ENCODE measurements at places on chromosomes 1 and 21. TPM values are rescaled to one million over a fixed set of nuclear protein-coding genes. Genes with fewer than 3 reads are reported as not detected.

DNA sequence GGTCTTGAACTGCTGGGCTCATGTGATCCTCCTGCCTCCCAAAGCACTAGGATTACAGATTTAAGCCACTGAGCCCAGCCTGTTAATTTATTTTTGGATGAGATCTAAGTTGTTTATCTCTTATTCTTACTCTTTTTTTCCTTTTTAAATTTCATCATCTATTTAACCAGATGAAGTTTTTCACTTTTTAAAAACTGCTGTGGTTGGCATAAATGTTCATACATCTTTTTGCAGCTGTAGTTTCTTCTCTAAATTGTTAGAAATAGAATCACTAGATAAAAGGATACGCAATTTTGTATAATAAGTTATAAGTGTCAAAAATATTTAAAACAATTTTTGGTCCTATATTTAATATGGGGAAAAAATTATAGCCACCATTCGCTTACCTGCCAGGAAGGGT lies 80.3 kb upstream of the GPR88 start:
- H3K27me3 ChIP-seq = no peaks in the 10 kb centered on the region
- H3K36me3 ChIP-seq = no peaks in the 10 kb centered on the region
- peaks cover 4% of the 10 kb centered on the region for H3K4me1 ChIP-seq
- no peak overlapping the region for H3K27ac ChIP-seq
- DNase-seq = no peak

DNA sequence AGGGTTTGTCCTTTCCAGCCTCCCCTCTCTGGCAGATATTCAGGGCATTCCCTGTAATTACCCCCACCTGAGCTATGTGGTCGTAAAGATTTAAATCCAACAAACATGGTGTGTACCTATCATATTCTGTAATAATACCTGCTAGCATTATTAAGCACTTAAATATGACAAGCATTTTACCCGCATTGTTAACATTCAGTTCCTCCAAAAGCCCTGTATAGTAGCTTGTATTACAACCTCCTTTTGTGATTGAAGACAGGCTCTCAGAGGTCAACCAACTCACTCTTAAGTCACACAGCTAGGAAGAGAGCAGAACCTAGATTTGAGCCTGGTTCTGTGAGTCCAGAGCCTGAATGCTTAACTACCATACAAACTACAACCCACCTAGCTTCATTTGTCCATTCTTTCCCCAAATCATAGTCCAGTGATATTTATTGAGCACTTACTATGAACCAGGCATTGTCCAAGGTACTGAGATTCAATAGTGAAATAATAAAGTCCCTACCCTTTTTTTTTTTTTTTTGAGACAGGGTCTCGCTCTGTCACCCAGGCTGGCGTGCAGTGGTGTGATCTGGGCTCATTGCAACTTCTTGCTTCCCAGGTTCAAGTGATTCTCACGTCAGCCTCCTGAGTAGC lies 13.8 kb upstream of the KDM4A start:
- no peaks in the 10 kb centered on the region for H3K4me1 ChIP-seq
- no peak for DNase-seq
- H3K27ac ChIP-seq = no peak overlapping the region

- H3K4me3 ChIP-seq = no peak overlapping the region
- no peaks in the 10 kb centered on the region for H3K36me3 ChIP-seq
- no peak overlapping the region for H3K27ac ChIP-seq
- no peak for DNase-seq
Measured at GRCh38 chr1:14435368-14436023, 163.0 kb upstream of the KAZN start.

GRCh38 chr1:55750628-55750995 lies 535.4 kb upstream of the USP24 start:
- DNase-seq = no peak
- no peaks in the 10 kb centered on the region for H3K36me3 ChIP-seq
- H3K4me1 ChIP-seq = no peaks in the 10 kb centered on the region
- H3K27ac ChIP-seq = no peak overlapping the region

- DNase-seq = no peak
- no peaks in the 10 kb centered on the region for H3K36me3 ChIP-seq
- no peak overlapping the region for H3K4me3 ChIP-seq
- no peaks in the 10 kb centered on the region for H3K27me3 ChIP-seq
- H3K4me1 ChIP-seq = no peaks in the 10 kb centered on the region
- H3K27ac ChIP-seq = no peak overlapping the region
Measured at GRCh38 chr1:91836331-91837040, 49.5 kb downstream of the TGFBR3 start.

DNA sequence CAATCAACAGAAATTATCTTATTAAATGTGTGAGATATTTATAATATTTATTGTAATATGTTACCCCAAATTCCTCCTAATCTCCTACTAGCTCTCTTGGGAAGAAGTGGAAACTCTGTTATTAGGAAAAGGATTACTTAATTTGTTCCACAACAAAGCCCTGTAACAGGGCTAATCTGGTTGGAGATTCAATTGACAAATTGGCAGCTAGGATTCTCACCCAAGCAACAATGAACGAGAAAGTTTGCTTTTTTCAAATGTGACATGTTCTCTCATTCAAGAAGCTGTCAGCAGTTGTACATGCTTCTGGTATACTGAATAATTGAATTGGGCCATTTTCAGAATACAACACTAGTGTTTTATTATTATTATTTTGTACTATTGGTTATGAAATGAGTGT lies 367.9 kb upstream of the ADGRL4 start:
- H3K4me3 ChIP-seq = no peak overlapping the region
- no peak for DNase-seq
- H3K27ac ChIP-seq = no peak overlapping the region

DNA sequence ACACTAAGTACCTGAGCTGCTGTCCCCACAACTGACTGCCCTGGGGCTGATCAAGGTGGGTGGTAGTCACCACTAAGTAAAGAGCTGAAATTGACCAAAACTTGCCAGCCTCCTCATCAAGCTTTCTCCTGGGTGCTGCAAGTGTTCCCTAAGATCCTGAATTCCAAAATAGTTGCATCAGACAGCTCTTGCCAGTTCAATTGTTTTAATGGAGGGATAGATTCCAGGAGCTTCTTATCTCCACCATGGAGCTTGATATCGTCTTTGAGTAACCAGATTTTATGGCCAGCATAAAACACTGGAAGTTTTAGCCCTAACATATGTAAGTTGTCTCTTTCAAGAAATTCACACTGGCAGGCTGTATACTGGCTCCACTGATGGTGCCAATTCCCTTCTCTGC lies 90.3 kb downstream of the NID1 start:
- H3K36me3 ChIP-seq = peaks cover 21% of the 10 kb centered on the region
- peaks cover 22% of the 10 kb centered on the region for H3K4me1 ChIP-seq
- H3K4me3 ChIP-seq = no peak overlapping the region
- H3K27ac ChIP-seq = no peak overlapping the region

DNA sequence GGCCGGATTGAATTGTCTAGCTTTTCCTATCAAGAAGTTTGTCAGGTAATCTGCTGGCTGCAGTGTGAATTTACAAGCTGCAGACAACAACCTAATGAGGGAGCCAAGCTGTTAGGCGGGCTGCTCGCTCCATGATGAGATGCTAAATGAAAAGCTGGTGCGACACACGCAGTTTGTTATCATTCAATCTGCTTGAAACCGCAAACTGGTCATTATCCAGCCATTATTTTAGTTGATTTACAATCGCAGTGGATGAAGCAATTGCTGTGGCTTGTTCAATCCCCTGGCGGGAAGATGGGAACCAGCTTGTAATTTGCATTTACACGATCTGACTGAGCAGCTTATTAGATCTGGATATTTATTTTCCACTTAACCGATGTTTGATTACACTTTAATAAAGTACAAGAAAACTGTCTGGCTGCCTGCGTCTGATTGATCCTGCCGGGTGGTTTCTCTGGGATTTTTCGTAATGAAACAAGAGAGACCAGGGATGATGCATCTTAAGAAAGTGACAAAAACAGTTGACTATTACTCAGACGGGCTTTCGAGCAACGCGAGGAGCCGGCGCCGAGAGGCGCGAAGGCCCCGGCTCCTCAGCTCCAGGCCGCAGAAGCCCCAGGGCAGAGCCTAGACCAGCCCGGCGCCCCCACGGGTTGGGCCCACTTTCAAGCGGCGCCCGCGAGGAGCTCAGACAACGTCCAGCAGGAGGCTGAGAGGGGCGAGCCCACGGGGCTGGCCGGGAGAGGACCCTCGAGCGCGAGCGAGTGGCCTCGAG lies 118.0 kb upstream of the BARHL2 start:
- H3K4me3 ChIP-seq = no peak overlapping the region
- DNase-seq = no peak
- H3K4me1 ChIP-seq = no peaks in the 10 kb centered on the region
- no peak overlapping the region for H3K27ac ChIP-seq
- H3K36me3 ChIP-seq = no peaks in the 10 kb centered on the region

DNA sequence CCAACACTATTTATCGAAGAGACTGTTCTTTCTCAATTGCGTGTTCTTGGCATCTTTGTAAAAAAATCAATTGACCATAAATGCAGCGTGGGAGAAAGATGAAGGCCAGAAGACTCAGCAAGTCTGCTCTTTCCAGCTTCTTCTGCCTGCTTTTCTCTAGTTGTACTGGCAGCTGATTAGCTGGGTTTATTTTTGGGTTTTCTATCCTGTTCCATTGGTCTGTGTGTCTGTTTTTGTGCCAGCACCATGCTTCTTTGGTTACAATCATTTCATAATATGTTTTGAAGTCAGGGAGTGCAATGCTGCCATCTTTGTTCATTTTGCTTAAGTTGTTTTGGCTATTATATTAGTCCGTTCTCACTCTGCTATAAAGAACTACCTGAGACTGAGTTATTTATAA lies 201.8 kb upstream of the B3GALT2 start:
- H3K4me3 ChIP-seq = no peak overlapping the region
- DNase-seq = no peak
- H3K36me3 ChIP-seq = no peaks in the 10 kb centered on the region
- H3K27ac ChIP-seq = no peak overlapping the region

- no peak overlapping the region for H3K4me3 ChIP-seq
- no peaks in the 10 kb centered on the region for H3K27me3 ChIP-seq
- H3K36me3 ChIP-seq = no peaks in the 10 kb centered on the region
- H3K27ac ChIP-seq = no peak overlapping the region
Measured at GRCh38 chr1:104084380-104084779, 334.7 kb downstream of the AMY1C start.

GRCh38 chr1:30600258-30600657 lies 123.1 kb downstream of the MATN1 start:
- no peaks in the 10 kb centered on the region for H3K27me3 ChIP-seq
- H3K4me3 ChIP-seq = no peak overlapping the region
- H3K4me1 ChIP-seq = no peaks in the 10 kb centered on the region
- DNase-seq = no peak
- no peaks in the 10 kb centered on the region for H3K36me3 ChIP-seq

- H3K27me3 ChIP-seq = no peaks in the 10 kb centered on the region
- no peak for DNase-seq
- peaks cover 6% of the 10 kb centered on the region for H3K4me1 ChIP-seq
- no peak overlapping the region for H3K27ac ChIP-seq
- no peaks in the 10 kb centered on the region for H3K36me3 ChIP-seq
Measured at GRCh38 chr21:38286739-38287471, 30.1 kb downstream of the KCNJ15 start.

- no peaks in the 10 kb centered on the region for H3K27me3 ChIP-seq
- H3K27ac ChIP-seq = no peak overlapping the region
- H3K4me3 ChIP-seq = no peak overlapping the region
- no peaks in the 10 kb centered on the region for H3K36me3 ChIP-seq
- no peak for DNase-seq
Measured at GRCh38 chr1:51309291-51309690, 21.1 kb downstream of the TTC39A start.

- no peaks in the 10 kb centered on the region for H3K4me1 ChIP-seq
- no peak overlapping the region for H3K4me3 ChIP-seq
- no peak for DNase-seq
- no peak overlapping the region for H3K27ac ChIP-seq
Measured at GRCh38 chr1:183331091-183331742, 87.0 kb downstream of the NMNAT2 start.

- H3K27me3 ChIP-seq = no peaks in the 10 kb centered on the region
- H3K4me1 ChIP-seq = peaks cover 62% of the 10 kb centered on the region
- H3K4me3 ChIP-seq = peak overlapping the region; percentile 12
- DNase-seq = peak; percentile 68
- no peaks in the 10 kb centered on the region for H3K36me3 ChIP-seq
- peak overlapping the region; percentile 89 for H3K27ac ChIP-seq
Measured at GRCh38 chr1:163173121-163173520, 29.6 kb downstream of the RGS5 start.

- H3K36me3 ChIP-seq = no peaks in the 10 kb centered on the region
- no peaks in the 10 kb centered on the region for H3K27me3 ChIP-seq
- no peak for DNase-seq
- no peak overlapping the region for H3K27ac ChIP-seq
- no peak overlapping the region for H3K4me3 ChIP-seq
Measured at GRCh38 chr1:70978623-70979022, 69.0 kb downstream of the PTGER3 start.

GRCh38 chr1:2602866-2603520 lies 16.4 kb downstream of the PRXL2B start:
- no peak for DNase-seq
- H3K4me1 ChIP-seq = no peaks in the 10 kb centered on the region
- H3K4me3 ChIP-seq = no peak overlapping the region
- no peaks in the 10 kb centered on the region for H3K36me3 ChIP-seq
- no peaks in the 10 kb centered on the region for H3K27me3 ChIP-seq

GRCh38 chr1:7379441-7379971 lies 391.6 kb upstream of the VAMP3 start:
- H3K36me3 ChIP-seq = no peaks in the 10 kb centered on the region
- no peak overlapping the region for H3K4me3 ChIP-seq
- H3K27ac ChIP-seq = peak overlapping the region; percentile 75
- no peaks in the 10 kb centered on the region for H3K27me3 ChIP-seq
- DNase-seq = peak; percentile 94

- no peak overlapping the region for H3K4me3 ChIP-seq
- DNase-seq = no peak
- H3K36me3 ChIP-seq = no peaks in the 10 kb centered on the region
- H3K27me3 ChIP-seq = no peaks in the 10 kb centered on the region
- H3K27ac ChIP-seq = no peak overlapping the region
Measured at GRCh38 chr21:31043471-31043870, 5.2 kb upstream of the KRTAP19-8 start.

DNA sequence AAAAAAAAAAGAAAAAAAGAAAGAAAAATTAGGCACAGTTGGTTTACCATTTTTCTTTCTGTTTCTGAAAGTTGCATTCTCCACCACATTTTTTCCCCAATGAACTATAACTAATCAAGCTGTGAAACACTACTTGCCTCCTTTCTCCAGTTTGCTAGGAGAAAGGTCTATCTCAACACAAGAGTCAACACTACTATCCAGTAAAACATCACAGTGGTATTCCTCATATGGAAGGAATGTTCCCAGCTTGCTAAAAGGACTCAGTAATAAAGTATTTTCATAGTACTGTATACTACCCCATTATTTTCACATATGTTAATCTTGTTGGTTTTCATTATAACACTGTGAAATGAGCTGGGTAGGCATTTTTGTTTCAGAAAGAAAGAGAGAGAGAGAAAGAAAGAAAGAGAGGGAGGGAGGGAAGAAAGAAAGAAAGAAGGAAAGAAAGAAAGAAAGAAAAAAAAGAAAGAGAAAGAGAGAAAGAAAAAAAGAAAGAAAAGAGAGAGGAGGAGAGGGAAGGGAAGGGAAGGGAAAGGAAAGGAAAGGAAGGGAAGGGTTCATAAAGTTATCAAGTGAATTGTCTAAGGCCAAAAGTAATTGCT lies 7.9 kb downstream of the PTGER3 start:
- DNase-seq = no peak
- no peak overlapping the region for H3K27ac ChIP-seq
- H3K4me3 ChIP-seq = no peak overlapping the region
- no peaks in the 10 kb centered on the region for H3K4me1 ChIP-seq

Gene LCE3E
- total RNA-seq = not detected

Gene SPRR2G
- total RNA-seq = not detected

Gene CCDC27
- not detected for total RNA-seq

Gene PCNT
- total RNA-seq = 38.5 TPM

Gene USH2A
- not detected for total RNA-seq

Gene KCNJ9
- not detected for total RNA-seq

Gene KRTAP6-3
- total RNA-seq = not detected

Gene BRDT
- not detected for total RNA-seq

Gene ASCL5
- not detected for total RNA-seq

Gene ITLN1
- not detected for total RNA-seq

Gene KCNN3
- 0.85 TPM for total RNA-seq

Gene CRYBG2
- total RNA-seq = not detected

Gene NR1I3
- total RNA-seq = not detected

All from endothelial cell of umbilical vein (primary cell).